NB4 (cell line): ENCODE measurements at places on chromosomes 13 and 19.
A peak's percentile ranks its signal among the peaks of the same experiment; 100 is the strongest.

- no peak for DNase-seq
These were observed 48.7 kb downstream of the CCNE1 start for GRCh38 chr19:29860492-29860891.

GRCh38 chr13:21242236-21242635, 65.8 kb downstream of the MRPL57 start:
- DNase-seq, result peak; percentile 46

- DNase-seq, result peak; percentile 40
These were observed 11.3 kb downstream of the FPR1 start for GRCh38 chr19:51740356-51740755.

- no peak for DNase-seq
These were observed 5.5 kb upstream of the ZFP36 start for GRCh38 chr19:39401070-39401548.

DNA sequence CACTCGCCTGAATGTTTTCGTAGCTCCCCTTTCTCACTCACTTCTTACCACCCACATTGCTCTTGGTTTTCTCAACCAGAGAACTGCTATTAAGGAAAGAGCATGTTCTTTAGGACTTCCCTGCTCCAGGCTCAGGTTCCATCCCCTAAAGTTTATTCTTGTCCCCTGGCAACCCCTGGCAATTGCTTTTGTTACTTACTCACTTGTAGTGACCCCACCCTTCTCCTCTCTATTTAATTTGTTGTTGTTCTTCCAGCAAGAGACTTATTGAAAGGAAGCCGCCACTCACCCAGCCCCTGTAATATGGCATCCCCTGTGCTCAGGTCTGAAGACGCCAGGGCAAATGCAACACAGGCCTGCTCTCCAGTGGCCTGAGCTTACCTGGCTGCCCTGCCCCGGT, 233.7 kb upstream of the SOX21 start:
- DNase-seq, result no peak

- no peak for DNase-seq
These were observed 20.1 kb upstream of the ZNRF4 start for GRCh38 chr19:5434970-5435641.

GRCh38 chr19:12782424-12783290, 7.3 kb upstream of the HOOK2 start:
- peak; percentile 80 for DNase-seq

- no peak for DNase-seq
These were observed 73.4 kb downstream of the PCDH9 start for GRCh38 chr13:67156723-67157060.

- no peak for DNase-seq
These were observed 192.1 kb downstream of the KATNAL1 start for GRCh38 chr13:30115257-30115600.

- peak; percentile 69 for DNase-seq
These were observed 21.0 kb downstream of the CLEC4M start for GRCh38 chr19:7783991-7784423.

DNA sequence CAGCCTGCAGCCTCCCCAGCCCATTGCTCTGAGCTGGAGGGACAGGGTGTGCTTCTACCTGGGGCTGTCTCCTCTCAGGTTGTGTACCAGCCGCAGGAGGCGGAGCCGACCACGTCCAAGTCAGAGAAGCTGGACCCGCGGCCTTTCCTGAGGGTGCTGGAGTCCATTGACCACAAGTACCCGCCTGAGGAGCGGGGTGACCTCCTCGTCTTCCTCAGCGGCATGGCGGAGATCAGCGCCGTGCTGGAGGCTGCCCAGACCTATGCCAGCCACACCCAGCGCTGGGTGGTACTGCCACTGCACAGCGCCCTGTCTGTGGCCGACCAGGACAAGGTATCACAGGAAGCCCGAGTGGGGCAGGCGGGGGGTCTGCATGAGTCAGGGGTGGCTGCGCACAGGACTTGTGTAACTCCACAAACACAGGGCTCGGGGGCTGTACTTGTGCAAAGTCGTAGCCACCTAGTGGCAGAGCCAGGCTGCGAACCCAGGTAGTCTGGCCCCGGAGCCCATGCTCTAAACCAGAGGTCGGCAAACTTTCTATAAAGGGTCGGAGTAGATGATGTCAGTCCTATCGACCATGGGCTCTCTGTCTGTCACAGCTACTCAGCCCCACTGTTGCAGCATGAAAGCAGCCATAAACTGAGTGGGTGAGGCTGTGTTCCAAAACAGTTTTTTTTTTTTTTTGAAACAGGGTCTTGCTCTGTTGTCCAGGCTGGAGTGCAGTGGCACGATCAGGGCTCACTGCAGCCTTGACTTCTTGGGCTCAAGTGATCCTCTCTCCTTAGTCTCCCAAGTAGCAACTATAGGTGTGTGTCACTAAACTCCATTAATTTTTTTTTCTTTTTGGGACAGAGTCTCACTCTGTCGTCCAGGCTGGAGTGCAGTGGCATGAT, 8.9 kb downstream of the DHX34 start:
- peak; percentile 78 for DNase-seq

DNA sequence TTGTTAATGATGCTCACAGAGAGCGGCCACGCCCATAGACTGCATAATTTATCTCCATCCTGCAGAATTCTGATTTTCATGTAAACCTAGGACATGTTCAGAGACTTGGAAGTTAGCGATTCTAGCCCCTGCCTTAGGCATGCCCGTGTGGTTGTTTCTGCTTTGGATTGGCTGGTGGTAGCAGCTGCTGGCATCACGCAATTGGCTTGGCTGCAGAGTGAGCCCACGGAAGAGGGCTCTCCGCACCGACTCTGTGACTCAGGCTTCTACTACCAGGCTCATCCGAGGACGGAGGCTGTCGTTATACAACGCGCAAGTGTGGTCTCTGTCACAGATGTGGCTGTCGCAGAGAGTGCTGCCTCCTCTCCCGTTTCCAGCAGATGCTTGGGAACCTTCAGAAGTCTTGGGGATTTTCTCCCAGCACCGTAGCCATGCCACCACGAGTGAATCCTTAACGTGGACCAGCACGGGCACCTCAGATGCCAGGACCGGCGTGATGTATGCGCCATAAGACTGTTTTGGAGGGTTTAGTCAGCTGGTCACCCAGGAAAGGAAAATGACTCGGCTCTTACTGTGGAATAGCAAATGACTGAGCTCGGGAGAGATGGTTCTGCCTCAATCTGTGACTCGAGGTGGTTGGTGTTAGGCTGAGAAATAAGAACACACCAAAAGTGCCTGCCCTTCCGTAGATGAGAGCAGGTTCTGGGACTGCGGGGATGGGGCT, 61.0 kb upstream of the F7 start:
- DNase-seq, result no peak

DNA sequence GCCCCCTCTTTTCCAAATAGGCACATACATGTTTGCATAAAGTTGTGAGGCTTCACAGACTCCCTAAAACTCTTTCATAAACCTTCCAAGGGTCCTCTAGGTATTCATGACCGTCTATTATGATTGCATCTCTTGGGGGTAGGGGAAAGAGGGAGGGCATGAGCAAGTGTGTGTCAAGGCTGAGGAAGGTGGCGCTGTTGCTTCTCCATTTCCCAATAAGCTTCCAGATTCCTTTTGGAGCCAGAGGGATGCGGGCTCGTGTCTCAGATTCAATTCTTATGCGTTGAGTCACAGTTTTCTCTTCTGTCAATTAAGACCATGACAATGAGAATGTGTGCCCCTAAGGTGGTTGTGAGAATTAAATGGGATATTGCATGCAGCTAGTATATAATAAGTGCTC, 51.0 kb upstream of the CYP2A7 start:
- DNase-seq, result no peak

DNA sequence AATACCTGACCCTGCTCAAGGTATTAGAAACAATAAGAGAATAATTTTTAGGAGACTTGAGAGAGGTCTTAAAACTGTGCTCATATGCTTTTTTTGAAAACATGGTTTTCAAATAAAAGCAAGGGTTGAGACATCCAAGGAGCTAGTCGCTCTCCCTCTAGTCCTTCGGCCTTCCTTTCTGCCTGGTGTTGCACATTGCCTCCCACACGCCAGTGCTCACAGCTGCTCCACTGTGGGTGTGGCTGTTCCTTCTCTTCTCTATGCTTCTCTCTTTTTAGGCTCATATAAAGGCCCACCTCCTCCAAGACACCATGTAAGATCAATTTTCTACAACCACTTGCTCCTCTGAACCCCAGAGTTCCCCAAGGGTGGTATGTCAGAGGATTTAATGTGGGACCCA, 352.6 kb downstream of the ENOX1 start:
- DNase-seq, result no peak

DNA sequence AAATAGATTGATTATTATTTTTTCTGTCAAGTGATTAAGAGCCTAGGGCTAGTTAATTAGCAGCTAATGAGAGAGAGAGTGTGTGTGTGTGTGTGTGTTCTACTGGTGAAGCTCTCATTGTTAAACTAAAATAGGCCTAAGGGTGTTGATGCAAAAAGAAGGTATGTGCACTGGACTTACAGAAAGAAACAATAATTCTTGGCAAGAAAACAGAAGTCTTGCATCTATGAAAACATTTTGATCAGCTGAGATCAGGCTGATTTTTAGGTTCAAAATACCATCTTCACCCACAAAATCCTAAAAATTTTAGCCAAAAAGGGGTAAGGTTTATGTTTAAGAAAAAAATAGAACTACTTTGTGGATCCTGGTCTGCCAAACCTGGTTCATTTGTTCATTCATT, 106.5 kb downstream of the POSTN start:
- DNase-seq, result no peak

DNA sequence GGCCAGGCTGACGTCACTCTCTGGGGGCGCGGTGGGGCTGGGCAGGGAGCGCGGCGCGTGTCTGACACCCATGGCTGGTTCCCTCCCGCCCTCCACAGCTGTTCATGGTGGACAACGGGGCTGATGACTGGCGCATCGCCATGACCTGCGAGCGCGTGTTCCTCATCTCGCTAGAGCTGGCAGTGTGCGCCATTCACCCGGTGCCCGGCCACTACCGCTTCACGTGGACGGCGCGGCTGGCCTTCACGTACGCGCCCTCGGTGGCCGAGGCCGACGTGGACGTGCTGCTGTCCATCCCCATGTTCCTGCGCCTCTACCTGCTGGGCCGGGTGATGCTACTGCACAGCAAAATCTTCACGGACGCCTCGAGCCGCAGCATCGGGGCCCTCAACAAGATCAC, 14.7 kb downstream of the KCNN1 start:
- DNase-seq, result no peak

GRCh38 chr13:36207672-36208071, 6.7 kb downstream of the SOHLH2 start:
- peak; percentile 8 for DNase-seq

GRCh38 chr19:10262771-10263170, 8.1 kb upstream of the ICAM1 start:
- DNase-seq, result peak; percentile 40

- DNase-seq, result no peak
These were observed 418.0 kb downstream of the ZNF536 start for GRCh38 chr19:30790056-30790680.

GRCh38 chr19:2021453-2022140, 6.1 kb upstream of the BTBD2 start:
- no peak for DNase-seq

GRCh38 chr19:17560205-17560595, 4.8 kb downstream of the COLGALT1 start:
- DNase-seq, result no peak
